NCI-H2171 treated with DMSO at 0.1 percent for 48 hours (cell line): ENCODE measurements at places on chromosomes 7 and 10.

GRCh38 chr10:93468461-93469213, 13.5 kb downstream of the MYOF start:
- DNase-seq: no peak

- no peak for DNase-seq
Measured at GRCh38 chr7:44415510-44415909, 74.9 kb downstream of the NUDCD3 start.

DNA sequence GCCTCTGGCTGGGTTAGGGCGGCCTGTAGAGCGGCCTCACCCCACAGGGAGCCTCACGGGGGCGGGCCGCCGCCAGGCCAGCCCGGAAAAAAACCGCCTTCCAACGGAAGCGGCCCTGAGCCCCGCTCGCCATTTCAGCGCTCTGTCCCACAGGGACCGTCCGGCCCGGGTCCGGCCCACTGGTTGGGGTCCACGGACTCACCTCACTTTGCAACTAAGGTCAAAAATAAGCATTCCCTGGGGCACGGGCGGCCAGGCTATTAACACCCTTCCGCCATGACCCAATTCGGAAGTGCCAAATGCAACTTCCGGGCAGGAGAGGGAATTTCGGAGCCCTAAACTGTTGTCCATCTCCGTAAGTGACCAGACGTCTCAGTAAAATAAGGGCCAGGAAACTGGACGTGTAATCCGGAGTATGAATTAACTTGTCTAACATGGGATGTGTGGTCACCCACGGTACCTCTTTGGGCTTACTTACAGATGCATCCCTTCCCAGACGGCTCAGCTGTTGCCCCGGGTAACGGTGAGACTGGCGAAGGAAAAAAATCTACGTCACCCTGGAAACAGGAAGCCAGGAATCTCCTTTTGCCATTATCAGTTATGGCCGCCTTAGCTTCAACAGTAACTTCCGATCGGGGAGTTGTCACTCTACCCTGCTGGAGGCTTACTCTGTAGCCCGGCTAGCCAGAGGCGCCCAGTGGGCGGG, at the start of gene BBIP1:
Gene BBIP1, minus strand, starts transcription at position 538 of the 706 bp plus-strand sequence. CDS start 1,023 bp downstream, outside the sequence.
- DNase-seq: peak; percentile 98

DNA sequence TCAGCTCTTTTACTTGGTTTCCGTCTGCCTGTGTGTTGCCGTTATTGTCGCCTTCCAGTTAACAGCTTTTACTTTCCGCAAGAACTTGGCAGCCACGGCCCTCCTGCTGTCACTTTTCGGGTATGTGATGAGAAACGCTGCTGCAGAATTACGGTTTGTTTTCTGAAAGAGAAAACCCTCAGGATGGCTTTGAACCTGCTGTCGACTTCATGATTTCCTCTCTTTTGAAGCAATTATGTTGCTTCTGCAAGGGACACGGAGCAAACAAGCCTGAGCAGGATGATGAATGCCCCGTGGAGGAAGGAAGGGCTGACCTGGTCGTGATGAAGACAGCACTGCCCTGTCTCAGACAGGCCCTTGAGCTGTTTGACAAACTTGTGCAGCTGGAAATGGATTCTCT, 339.8 kb downstream of the ABCA13 start:
- DNase-seq: no peak

- no peak for DNase-seq
Measured at GRCh38 chr7:132742189-132742612, 165.9 kb upstream of the PLXNA4 start.

GRCh38 chr7:116988363-116988989, 35.2 kb downstream of the ST7 start:
- peak; percentile 52 for DNase-seq

DNA sequence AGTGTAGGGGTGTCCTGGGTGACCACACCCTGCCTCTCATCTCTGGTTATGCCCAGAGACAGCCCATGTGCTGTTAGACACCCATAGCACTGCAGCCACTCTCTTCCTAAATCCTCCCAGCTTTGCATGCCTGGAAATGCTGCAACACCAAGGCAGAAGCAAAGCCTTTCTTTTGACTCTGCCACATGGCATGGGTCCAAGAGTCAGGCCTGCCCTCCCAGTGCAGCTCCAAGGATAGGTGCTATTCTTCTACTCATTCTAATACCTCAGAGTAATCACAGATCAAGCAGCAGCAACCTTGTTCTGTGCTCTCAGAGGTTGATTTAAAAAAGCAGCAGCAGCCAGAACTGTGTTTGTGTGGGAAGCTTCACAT, 23.4 kb downstream of the FRMPD2 start:
- peak; percentile 7 for DNase-seq

GRCh38 chr10:116637830-116638229, 17.1 kb downstream of the PNLIPRP2 start:
- DNase-seq: no peak

- no peak for DNase-seq
Measured at GRCh38 chr10:71635867-71636266, 83.7 kb downstream of the C10orf105 start.

- no peak for DNase-seq
Measured at GRCh38 chr10:104274762-104275721, 6.1 kb downstream of the GSTO2 start.

DNA sequence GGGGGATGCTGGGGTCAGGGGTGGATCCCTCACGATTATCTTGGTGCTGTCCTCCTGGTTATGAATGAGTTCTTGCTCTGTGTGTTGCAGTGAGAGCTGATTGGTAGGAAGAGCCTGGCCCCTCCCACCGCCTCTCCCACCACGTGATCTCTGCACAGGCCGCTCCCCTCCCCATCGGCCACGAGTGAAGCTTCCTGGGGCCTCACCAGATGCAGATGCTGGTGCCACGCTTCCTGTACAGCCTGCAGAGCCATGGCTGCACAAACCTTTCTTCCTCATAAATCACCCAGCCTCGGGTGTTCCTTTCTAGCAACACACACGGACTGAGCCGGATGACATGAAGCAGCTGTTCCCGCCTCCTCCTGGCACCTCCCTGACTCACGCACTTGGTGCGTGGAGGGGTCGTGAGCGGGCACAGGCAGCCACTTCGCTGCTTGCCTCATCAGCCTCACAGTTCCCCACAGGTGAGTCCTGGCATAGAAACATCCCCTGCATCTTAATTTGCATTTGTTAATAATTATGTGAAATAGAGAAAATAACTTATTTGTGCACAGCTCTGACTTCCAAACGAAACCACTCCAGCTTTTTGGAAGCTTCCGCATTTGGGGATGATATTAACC, 210.8 kb downstream of the ADARB2 start:
- DNase-seq: peak; percentile 24

DNA sequence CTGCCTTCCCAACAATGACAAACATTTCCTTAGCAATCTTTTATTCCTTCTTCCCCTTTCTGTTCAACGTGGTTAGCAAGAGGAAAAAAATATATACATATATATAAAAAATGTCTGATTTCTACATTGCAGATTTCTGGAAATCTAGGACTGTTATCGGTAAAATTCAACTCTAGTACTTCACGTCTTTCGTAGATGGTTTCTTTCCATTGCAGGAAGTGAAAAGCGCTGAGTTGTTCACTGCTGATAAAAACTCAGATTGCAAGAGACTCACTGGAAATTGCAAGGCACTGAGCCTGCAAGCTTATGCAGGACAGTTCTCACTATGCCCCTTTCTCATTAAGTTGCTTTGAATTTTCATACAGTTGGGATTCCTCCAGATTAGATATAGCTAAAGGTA, 23.9 kb downstream of the KIN start:
- no peak for DNase-seq

- no peak for DNase-seq
Measured at GRCh38 chr7:157233677-157234076, 95.0 kb downstream of the UBE3C start.

DNA sequence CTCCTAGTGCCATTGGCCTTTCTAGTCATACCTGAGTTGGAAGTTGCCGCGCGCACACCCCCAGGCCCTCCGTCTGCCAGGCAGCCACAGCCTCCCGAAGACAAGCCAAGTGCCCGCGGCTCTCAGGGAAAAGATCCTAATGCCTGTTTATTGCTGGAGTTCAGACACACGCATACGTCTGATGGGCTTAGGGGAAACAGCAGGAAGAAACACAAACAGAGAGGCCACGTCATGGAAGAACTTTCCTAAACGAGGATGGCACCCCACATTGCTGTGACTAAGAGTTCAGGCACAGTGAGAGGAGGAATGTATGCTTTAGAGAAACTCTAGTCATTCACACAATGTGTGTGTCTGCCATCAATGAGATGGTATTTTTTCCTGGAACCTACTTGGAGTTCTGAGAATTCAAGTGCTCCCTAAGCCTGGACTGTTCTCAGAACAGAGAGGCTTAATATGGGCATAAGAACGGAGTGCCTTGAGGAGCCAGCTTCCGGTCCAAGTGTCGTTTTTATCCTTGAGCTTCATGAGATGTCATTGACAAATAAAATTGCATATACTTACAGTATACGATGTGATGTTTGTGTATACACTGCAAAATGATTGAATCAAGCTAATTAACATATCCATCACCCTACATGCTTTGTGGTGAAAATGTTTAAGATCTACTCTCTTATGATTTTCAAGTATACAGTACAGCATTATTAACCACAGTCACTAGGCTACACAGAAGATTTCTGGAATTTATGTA, 11.6 kb upstream of the RBP3 start:
- no peak for DNase-seq

DNA sequence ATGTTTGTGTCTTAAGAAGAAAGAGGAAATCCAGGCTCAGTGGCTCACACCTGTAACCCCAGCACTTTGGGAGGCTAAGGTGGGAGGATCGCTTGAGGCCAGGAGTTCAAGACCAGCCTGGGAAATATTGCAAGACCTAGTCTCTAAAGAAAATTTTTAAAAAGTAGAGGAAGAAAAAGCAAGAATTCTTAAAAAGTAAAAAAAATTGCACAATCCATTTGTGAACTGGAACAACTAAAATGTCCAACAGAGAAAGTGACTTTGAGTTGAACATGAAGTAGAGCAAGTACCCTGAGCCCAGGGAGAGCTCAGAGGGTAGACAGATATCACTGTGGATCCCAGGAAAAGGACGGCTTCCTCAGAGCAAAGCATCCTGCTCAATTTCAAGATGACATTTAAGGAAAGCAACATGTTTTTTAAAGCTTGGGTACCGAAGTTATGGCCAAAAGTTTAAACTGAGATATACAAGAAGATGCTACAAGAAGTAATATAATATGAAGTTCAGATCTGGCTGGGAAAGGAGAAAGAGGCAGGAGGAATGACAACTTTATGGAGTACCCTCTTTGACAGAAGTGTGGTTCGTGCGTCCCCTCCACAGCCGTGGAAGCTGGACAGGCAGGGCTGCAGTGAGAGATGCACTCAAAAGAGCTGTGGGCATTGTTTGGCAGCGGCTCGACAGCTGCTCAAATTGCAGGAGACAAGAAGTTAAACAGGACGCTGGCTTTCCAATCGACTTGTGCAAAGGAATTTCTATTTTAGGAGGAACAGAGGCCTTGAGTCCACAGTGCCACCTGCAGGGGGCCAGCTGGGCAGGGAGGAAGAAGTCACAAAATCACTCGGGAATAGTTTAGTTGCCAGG, 201.3 kb downstream of the JCAD start:
- DNase-seq: peak; percentile 0

- no peak for DNase-seq
Measured at GRCh38 chr7:49037346-49038210, 113.2 kb downstream of the CDC14C start.

GRCh38 chr10:34638406-34639054, 176.6 kb downstream of the PARD3 start:
- peak; percentile 53 for DNase-seq

DNA sequence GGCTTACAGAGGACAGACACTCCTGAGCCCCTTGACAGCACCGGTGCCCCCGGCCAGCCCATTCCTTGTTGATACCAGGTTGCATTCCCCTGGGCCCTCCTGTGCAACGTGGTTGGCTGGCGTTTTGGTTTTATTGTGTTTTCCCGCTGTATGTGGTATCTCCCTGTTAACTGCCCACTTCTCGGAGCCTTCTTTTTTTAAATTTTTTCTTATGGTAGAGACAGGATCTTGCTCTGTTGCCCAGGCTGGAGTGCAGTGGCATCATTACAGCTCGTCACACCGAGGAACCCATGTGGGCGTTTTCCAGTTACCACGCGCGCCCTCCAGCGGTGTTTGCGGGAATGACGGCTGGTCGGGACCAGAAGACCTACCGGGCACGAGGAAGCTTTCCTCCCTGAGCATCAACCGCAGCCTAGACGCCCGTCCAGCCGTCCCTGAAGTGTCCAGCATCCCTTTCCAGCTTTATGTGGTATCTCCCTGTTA, 16.9 kb upstream of the ZFAND2A start:
- peak; percentile 62 for DNase-seq

DNA sequence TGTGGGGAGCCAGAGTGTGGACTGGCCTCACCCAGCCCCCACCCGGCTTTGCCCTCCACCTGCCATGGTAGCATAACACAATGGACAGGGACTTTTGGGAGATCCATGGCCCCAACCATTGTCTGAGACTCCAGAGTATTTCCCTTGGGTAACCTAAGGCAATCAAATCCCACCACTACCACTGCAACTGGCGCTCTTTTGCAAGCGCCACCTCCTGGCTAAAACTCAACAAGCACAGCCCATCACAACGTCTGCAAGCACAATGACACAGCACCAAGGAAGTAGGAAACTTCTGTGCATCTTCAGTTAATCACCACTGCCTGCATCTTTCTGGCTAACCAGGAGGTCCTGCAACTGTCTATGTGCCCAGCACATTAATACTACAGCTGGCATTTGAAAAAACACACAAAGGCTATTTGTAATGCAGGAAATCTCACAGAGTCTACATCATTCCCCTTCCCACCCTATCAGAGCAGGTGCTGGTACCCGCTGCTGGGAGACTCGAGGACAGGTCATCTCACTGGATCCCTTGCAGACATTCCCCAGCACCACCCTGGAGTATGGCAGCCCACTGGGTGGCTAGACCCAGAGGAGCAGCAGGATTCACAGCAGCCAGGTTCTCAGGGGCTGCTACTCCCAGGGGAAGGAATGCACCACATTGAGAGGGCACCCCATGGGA, 27.7 kb downstream of the ANKRD26 start:
- no peak for DNase-seq

GRCh38 chr10:94462130-94462529, 59.8 kb downstream of the TBC1D12 start:
- no peak for DNase-seq

DNA sequence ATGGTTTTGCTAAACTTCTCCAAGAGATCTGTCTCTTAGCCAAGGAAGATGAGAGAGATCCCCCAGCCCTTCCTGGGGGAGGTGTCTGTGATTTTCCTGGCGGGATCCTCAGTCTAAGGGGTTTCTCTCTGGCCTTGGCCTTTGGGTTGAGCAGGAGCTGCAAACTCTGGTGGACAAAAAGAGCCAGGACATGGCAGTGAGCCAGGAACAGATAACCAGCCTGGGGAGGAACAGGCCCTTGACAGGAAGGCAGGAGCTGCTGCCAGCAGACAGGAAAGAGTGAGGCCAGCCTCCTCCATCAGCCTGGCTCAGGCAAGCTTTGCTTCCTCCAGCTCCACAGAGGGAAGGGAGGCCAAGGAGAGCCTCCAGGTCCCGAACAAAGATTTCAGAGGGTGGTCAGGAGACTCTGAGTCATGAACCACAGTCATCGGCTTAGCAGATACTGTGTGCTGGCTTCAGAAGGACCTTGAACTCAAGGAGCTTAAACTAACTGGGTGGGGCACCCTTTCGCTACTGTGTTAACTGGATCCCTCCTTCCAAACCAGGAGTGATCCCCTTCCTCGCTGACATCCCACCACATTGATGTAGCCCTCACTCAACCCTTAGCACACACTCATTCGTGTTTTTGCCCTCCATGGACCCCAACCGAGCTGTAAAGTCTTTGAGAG, 34.7 kb downstream of the DDIT4 start:
- DNase-seq: no peak
